Stimulated activated CD8-positive, alpha-beta memory T cell treated with anti-CD3 and anti-CD28 coated beads, Interleukin-4, amount 100 ng/mL, for 48 hours (primary cell): ENCODE measurements at places on chromosomes 7 and 10.

- no peak for DNase-seq
Observed at GRCh38 chr10:113708640-113709039, 28.9 kb downstream of the CASP7 start.

GRCh38 chr10:7161484-7162250, 249.2 kb downstream of the SFMBT2 start:
- no peak for DNase-seq

GRCh38 chr7:20519645-20520044, 95.8 kb upstream of the ABCB5 start:
- no peak for DNase-seq

- DNase-seq = no peak
Observed at GRCh38 chr10:103614306-103615158, 121.0 kb downstream of the NEURL1 start.

DNA sequence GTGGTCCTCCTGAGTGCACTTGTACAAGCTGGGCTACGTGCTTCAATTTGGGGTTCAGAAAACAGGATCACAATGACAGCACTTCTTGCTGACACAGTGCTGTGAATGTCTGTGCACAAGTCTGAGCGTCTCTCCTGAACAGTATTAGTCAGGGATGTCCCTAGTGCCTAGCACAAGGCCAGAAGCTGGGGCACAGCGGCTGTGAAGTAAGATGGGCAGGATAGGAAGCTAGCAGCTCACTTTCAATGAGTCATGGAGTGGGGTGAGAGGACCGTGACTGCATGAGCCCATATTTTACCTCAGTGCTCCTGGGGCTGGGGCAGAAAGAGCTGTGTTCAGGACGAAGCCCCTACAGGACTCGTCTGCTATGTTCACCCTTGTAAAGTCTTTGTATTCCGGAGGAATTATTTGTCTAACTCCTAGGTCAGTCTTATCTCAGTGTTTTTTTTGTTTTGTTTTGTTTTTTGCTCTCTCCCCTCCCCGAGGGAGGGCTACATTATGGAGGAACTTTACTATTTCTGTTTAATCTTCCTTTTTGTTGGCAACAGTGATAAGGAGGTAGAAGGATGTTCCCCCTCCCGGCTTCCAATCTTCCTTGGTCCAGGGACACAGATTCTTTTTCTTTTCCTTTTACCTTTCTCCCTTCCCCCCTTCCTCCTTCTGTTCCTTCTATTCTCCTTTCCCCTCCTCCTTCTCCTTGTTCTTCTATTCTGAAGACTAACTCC, 2.8 kb upstream of the LRMDA start:
- DNase-seq = no peak

GRCh38 chr7:37047260-37047659, 323.0 kb upstream of the AOAH start:
- DNase-seq = no peak

DNA sequence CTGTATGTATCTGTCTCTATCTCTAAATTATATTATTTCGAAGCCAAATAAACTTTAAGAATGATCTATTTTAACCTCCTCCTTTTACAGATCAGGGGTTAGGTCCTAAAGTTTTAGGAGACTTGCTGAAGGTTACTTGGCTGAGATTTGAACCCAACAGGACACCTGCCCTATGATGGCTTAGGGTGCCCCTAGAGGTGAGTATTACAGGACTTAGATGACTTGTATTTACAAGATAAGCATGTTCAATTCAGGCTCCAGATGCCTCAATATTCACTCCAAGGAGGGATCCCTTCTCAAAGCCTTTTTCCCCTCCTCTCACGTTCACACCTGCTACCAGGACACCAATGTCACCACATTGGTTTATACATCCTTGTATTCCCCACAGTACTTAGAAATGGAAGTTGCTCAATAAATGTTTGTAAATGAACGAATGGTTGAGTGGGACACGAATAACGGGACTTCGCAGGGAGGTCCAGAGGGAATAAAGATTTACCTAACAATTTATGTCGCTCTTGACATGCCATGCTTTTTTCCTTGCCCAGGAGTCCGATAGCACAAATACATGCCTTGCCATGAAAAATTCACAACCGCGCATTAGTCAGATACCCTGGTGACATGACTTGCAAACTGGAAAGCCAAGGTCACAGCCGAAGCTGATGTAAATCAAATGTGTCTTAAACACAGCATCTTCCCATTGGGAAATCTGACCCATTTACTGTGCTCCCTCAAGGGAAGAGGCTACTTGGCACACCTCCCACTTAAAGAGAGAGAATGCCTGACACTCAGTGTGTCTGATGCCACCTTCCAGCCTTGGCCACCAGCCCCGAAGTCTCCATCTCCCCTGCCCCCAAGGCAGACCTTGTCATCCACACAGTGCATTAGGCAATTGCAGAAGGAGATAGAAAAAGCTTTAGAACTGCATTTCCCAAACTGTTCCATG, 872.2 kb upstream of the AUTS2 start:
- no peak for DNase-seq

DNA sequence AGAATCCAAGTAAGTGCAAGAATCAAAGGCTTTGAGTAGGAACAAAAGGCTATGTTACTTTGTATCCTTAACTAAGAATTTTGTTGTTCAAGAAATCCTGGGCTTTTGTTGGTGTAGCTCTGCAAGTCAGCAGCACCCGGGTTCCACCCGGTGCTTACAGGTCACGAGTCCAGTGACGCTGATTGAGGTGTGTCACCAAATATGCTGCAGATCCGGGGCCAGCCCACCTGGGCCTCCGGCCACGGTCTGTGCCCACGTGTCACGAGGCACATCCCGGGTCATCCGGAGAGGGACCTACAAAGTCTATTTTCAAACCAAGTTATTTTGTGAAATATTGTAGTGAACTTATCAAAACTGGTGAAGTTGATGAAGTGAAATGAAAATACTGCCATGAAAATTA, 103.1 kb downstream of the MGMT start:
- DNase-seq = no peak
